Heart right ventricle (tissue), 16 donors: ENCODE measurements at places on chromosomes 13 and 19. TPM values are rescaled to one million over a fixed set of nuclear protein-coding genes. Genes with fewer than 3 reads are reported as not detected.
A peak's percentile ranks its signal among the peaks of the same experiment; 100 is the strongest.

Gene GPR18
- polyA plus RNA-seq, result not detected

Gene OR10H1
- polyA plus RNA-seq, result not detected

Gene BST2
- polyA plus RNA-seq, result 75.4 TPM

Gene SOX21
- polyA plus RNA-seq, result not detected

Gene ZNF30
- polyA plus RNA-seq, result 4.1 TPM

Gene COL4A2
- 265 TPM for polyA plus RNA-seq

Gene CNMD
- polyA plus RNA-seq, result not detected

DNA sequence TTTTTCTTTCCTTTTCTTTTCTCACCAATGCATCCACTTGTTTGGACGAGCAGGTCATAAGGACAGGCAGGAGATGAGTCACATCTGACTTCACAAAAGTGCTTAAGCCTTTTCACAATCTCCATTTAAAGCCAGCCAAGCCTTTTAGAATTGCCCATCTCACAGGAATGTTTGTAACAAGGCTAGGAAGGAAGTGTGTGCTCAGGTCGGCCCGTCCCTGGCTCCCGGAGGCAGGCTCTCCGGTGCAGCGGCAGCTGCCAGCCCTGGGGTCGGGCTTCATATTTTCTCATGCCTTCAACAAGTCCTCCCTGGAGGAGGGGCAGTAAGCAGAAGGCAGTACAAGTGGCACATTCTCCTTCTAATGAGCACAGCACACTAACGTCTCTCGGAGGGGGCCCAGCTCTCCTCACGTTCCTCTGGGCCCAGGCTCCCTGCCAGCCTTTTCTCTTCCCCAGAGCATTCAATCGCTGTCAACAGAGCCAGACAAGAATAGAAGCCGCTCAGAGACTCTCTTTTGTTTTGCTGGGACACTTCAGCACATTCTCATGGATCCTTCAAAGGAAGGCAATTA, 180.5 kb downstream of the COL4A1 start:
- no peaks in the 10 kb centered on the region for H3K36me3 ChIP-seq
- H3K27ac ChIP-seq, result peak overlapping the region; percentile 86
- peaks cover 25% of the 10 kb centered on the region for H3K4me1 ChIP-seq
- H3K27me3 ChIP-seq, result no peaks in the 10 kb centered on the region
- DNase-seq, result peak; percentile 77

GRCh38 chr19:50952910-50953309, at the start of gene KLK5:
KLK5 (minus strand) TSS chr19:50953038; CDS start chr19:50952657, 381 bp downstream.
- no peak within 1 kb of the TSS for H3K4me3 ChIP-seq
- H3K27me3 ChIP-seq, result no peaks in the 10 kb centered on the region

GRCh38 chr13:79937311-79937710, 403.6 kb downstream of the SPRY2 start:
- H3K36me3 ChIP-seq, result no peaks in the 10 kb centered on the region
- H3K27me3 ChIP-seq, result no peaks in the 10 kb centered on the region
- peak overlapping the region; percentile 46 for H3K27ac ChIP-seq
- DNase-seq, result no peak
- H3K4me3 ChIP-seq, result no peak overlapping the region

DNA sequence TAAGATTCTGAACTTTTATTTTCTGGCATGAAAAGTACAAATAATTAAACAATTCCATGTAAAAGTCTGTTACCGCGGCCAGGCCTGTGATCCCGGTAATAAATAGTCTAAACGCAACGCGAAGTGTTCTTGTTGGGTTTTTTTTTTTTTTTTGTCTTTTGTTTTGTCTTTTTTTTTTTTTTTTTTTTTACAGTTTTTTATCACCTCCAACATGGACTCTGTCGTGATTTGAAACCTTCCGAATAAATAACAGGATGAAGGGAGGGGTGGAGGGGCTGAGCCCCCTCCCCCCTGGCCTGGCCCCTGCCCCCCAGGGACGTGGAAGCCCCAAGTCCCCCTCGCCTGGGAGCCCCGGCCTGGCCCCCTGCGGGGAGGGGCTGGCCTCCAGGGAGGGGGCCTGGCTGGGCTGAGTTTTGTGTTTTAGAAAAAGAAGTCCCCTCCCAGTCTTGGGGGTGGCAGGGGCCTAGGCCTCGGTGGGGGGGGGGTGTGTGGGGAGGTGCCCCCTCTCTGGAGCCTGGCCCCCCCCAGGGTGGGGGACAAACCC, 16.0 kb downstream of the PRKCSH start:
- no peaks in the 10 kb centered on the region for H3K36me3 ChIP-seq
- DNase-seq, result no peak
- peak overlapping the region; percentile 2 for H3K4me3 ChIP-seq
- H3K4me1 ChIP-seq, result no peaks in the 10 kb centered on the region
- no peak overlapping the region for H3K27ac ChIP-seq

DNA sequence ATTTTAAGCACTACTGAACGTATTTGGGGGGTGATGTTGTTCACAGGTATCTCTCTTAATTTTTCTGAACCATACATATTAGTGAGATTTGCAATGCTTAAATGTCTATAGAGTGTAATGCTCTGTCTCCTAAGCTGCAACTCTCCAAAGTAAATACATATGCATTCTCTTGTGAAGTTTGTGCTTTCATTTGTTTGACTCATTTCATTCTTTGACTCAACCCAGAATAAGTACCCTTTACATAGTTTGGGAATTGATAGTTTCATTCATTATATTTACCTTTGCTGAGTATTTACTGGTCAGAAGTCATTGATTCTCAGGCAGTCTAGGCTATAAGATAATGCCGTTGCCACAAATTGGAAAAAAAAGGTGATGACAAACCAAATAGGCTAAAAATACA, 406.9 kb downstream of the FGF9 start:
- peaks cover 6% of the 10 kb centered on the region for H3K27me3 ChIP-seq
- no peaks in the 10 kb centered on the region for H3K36me3 ChIP-seq
- no peak for DNase-seq
- no peak overlapping the region for H3K4me3 ChIP-seq
- no peaks in the 10 kb centered on the region for H3K4me1 ChIP-seq

GRCh38 chr13:30805603-30806011, 70.3 kb downstream of the ALOX5AP start:
- H3K27me3 ChIP-seq, result no peaks in the 10 kb centered on the region
- DNase-seq, result peak; percentile 20
- no peak overlapping the region for H3K27ac ChIP-seq
- no peaks in the 10 kb centered on the region for H3K36me3 ChIP-seq
- H3K4me1 ChIP-seq, result peaks cover 27% of the 10 kb centered on the region

DNA sequence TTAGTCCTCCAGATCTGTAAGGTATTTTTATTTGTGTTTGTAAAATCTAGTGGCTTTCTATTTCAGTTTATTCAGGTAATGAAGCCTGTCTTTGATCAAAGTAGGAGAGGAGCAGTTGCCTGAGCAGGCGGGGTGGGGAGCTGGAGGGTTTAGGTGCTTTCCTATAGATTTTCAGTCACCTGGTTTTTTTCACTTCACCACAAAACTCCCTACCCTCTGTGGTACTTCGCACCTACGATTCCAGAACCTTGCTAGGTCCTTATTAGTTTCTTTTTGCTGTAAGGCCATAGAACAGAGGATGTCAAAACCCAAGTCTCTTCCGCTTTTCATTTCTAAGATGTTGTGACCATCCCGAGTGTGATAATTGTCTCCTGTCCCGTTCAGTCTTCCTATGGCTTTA, 26.6 kb downstream of the SLAIN1 start:
- H3K4me1 ChIP-seq, result no peaks in the 10 kb centered on the region
- no peak overlapping the region for H3K27ac ChIP-seq
- no peaks in the 10 kb centered on the region for H3K36me3 ChIP-seq
- no peaks in the 10 kb centered on the region for H3K27me3 ChIP-seq

DNA sequence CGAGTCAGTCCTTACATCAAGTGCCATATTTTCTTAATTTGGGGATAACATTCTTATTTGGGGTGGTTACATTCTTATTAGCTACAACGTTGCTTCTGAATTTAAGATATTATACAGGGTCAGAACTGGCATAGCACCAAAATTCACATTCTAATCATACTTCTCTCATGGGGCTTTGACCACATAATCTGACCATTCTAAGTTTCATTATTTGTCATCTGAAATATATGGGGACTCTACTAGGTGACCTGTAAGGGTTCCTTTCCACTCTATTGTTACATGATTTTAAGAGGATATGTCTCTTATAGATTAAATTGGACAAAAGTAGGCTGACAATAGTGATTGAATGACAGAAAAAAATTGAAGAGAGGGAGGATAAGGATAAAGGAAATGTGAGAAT, 536.5 kb downstream of the KCTD12 start:
- no peak overlapping the region for H3K4me3 ChIP-seq
- DNase-seq, result no peak
- H3K27me3 ChIP-seq, result no peaks in the 10 kb centered on the region
- no peaks in the 10 kb centered on the region for H3K36me3 ChIP-seq

DNA sequence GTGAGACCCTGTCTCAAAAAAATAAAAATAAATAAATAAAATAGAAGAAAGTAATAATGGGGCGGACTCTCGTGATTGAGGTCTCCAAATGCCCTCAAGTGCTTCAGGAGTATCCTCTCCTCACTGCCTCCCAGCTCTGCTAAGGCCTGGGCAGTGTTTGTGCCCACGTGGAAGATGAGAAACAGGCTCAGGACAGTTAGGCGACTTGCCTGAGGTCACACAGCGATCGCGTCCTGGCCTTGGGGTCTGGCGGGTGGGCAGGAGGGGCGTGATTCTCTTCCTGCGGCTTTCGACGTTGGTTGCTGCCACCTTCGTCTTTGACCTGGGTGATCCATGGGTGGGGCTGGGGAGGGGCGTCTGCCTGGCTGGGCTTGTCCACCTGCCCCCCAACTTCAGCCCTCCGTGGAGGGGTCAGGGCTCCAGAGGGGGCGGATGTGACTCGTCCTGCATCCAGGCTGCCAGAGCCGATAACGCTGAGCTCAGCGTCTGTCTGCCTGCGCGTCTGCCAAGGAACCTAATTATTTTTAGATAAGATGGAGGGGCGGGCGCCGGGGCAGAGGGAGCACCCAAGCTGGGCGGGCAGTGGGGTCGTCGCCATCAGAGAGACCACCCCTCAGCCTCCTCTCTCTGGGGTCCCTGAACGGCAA, 56.9 kb downstream of the NFIC start:
- peaks cover 16% of the 10 kb centered on the region for H3K4me1 ChIP-seq
- H3K27me3 ChIP-seq, result no peaks in the 10 kb centered on the region
- peak; percentile 40 for DNase-seq

DNA sequence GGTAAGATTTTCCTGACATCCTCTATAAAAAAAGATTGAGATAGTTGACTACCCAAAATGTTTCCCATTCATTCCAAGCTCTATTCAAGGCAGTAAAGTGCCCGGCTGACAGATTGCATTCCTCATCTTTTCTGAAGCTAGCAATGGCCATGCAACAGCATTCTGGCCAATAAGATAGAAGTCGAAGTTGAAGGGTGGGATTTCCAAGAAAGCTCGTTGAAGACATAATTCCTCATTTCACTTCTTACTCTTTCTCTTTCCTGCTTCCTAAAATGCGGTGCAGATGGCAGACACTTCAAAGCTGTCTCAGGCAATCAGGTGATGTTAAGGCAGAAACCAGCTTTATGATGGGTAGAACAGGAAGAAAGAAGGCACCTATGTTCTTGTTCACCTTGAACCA, 13.4 kb upstream of the ALOX5AP start:
- H3K36me3 ChIP-seq, result no peaks in the 10 kb centered on the region
- no peaks in the 10 kb centered on the region for H3K4me1 ChIP-seq
- no peaks in the 10 kb centered on the region for H3K27me3 ChIP-seq
- no peak overlapping the region for H3K4me3 ChIP-seq

DNA sequence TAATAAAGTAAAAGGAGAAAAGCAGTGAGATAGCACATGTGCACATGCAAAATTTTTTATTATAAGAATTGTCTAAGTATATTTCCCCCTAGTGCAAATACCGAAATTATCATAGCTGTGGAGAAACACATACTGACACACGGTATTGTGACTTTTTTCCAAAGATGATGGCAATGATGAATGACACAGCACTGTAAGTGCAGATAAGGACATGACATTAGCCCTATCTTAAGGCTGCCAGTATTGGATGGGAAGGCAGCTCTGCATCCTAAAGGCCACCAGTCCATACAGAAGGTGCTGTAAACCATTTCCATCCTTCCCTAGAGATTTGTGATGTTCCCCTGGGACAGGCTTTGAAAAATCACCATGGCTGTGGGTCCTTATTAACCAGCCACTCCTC, 11.5 kb upstream of the MICU2 start:
- H3K4me1 ChIP-seq, result no peaks in the 10 kb centered on the region
- H3K27ac ChIP-seq, result no peak overlapping the region
- peaks cover 5% of the 10 kb centered on the region for H3K27me3 ChIP-seq
- no peaks in the 10 kb centered on the region for H3K36me3 ChIP-seq
- H3K4me3 ChIP-seq, result no peak overlapping the region

- H3K36me3 ChIP-seq, result no peaks in the 10 kb centered on the region
- H3K4me1 ChIP-seq, result peaks cover 1% of the 10 kb centered on the region
- peak overlapping the region; percentile 87 for H3K4me3 ChIP-seq
Observed at GRCh38 chr13:23578411-23579071, 8.3 kb downstream of the TNFRSF19 start.

GRCh38 chr19:35408284-35409171, 37.7 kb downstream of the GPR42 start:
- no peak for DNase-seq
- H3K36me3 ChIP-seq, result no peaks in the 10 kb centered on the region
- H3K27ac ChIP-seq, result no peak overlapping the region
- H3K4me3 ChIP-seq, result no peak overlapping the region

- H3K27me3 ChIP-seq, result no peaks in the 10 kb centered on the region
- no peak overlapping the region for H3K4me3 ChIP-seq
- H3K4me1 ChIP-seq, result peaks cover 16% of the 10 kb centered on the region
- DNase-seq, result no peak
- no peaks in the 10 kb centered on the region for H3K36me3 ChIP-seq
Observed at GRCh38 chr19:7238051-7238450, 56.2 kb downstream of the INSR start.

DNA sequence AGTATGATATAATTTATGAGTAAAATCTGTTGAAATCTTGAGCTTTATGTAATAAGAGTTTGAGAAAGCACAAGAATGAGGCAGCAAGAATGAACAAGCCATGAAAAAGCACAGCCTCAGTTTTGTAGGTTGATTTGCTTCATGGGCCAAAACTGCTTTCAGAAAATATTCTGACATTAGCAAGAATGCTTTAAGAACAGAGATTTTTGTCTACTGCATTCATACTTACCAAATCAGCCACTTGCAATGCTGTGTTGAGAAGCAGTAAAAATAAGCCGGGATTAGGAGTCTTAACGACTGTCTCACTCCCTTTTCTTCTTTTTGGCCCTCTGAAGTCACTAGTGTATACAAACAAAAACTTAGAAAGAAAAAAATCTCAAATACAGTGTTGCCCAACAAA, 114.5 kb downstream of the POSTN start:
- H3K27ac ChIP-seq, result no peak overlapping the region
- H3K36me3 ChIP-seq, result no peaks in the 10 kb centered on the region
- DNase-seq, result no peak
- peaks cover 12% of the 10 kb centered on the region for H3K4me1 ChIP-seq
- no peak overlapping the region for H3K4me3 ChIP-seq

- no peak for DNase-seq
- peaks cover 68% of the 10 kb centered on the region for H3K4me1 ChIP-seq
- peak overlapping the region; percentile 91 for H3K27ac ChIP-seq
- no peak overlapping the region for H3K4me3 ChIP-seq
Observed at GRCh38 chr19:38706792-38707511, 37.3 kb downstream of the CAPN12 start.
